ENCODE measurements at places on chromosomes 3 and 15.

- DNase-seq: no peak
Observed at GRCh38 chr3:144109944-144110343, 138.3 kb downstream of the DIPK2A start.

GRCh38 chr3:12405432-12406272 is 78.6 kb upstream of the TSEN2 start:
- DNase-seq: no peak

- peak; percentile 68 for DNase-seq
Observed at GRCh38 chr15:94229591-94230369, 1.6 kb upstream of the MCTP2 start.

DNA sequence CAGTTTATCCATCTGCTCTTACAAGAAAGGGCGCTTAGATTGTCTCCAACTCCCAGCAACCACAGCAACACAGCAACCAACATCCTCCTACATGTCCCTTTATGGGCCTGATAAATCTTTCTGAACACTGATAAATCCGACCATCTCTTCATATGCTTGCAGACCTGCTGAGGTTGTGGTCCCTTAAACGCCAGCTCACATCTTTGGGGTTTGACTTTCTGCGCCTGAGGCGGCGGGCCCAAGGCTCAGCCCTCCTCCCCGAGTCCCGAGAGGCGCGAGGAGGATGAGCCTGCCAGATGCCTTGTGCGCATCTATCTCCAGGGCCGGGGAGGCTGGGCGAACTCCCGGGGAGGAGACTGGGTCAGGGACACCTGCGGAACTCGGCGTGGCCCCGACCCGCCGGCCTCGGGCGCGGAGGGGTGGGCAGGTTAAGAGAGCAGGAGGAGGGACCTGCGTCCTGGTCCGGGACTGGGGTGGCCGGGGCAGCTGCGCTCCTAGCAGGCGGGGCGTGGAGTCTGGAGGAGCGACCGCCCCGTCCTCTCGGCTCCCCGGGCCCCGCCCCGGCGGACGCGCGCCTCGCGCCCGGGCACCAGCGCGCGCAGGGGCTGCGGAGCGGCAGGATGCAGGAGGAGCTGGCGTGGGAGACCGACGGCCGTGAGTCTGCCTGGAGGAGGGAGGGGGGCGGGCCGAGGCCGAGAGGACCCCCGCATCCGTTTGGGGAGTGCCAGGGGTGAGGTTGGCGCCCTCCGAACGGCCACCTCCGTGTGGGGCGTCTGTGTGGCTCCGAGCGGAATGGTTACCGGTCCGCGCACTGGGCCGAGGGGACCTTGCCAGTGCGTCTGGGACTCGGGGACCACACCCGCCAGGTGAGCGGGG is at the start of gene ANKDD1A:
Gene ANKDD1A, plus strand, starts transcription at position 592 of the 876 bp plus-strand sequence. Its CDS starts 29 bp downstream, at position 621.
- peak; percentile 67 for DNase-seq

- no peak for DNase-seq
Observed at GRCh38 chr3:74906181-74906580, 291.7 kb upstream of the CNTN3 start.

- DNase-seq: no peak
Observed at GRCh38 chr3:70989174-70989573, 594.4 kb downstream of the FOXP1 start.

- no peak for DNase-seq
Observed at GRCh38 chr3:23239211-23240068, 36.3 kb downstream of the UBE2E2 start.

- no peak for DNase-seq
Observed at GRCh38 chr15:62417439-62417838, 252.4 kb upstream of the C2CD4B start.

DNA sequence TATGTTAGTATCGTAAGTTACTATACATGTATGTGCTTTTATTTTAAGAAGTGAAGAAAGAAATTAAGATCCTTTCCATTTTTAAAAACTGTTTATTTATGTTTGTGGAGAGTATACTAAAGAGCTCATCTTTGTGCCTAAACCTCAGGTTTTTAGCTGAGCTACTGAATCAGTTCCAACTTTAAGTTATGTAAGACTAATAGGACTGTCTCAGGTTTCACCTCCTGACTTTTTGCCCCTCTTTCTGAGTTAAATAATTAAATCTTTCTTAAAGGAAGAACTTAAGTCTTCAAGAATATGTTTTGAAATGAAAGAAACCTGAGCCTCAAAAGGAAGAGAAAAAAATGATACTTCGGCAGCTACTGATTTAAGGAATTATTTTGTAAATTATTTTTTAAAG is 2.6 kb downstream of the SLMAP start:
- DNase-seq: no peak

Measured in activated T-cell treated with anti-CD3 and anti-CD28 coated beads, Interleukin-2, amount 50 U/mL, for 48 hours (primary cell).